SK-N-SH (cell line): ENCODE measurements at places on chromosomes 12 and 14. TPM values are rescaled to one million over a fixed set of nuclear protein-coding genes. Genes with fewer than 3 reads are reported as not detected.

The NCOR2 gene
- polyA plus RNA-seq = 9.1 and 19.0 TPM in 2 replicates

The TAMALIN gene
- polyA plus RNA-seq = 1.7 and 2.4 TPM in 2 replicates

The HOXC9 gene
- polyA plus RNA-seq = 1.2 and 1.9 TPM in 2 replicates

The E2F7 gene
- polyA plus RNA-seq = 8.8 and 9.2 TPM in 2 replicates

DNA sequence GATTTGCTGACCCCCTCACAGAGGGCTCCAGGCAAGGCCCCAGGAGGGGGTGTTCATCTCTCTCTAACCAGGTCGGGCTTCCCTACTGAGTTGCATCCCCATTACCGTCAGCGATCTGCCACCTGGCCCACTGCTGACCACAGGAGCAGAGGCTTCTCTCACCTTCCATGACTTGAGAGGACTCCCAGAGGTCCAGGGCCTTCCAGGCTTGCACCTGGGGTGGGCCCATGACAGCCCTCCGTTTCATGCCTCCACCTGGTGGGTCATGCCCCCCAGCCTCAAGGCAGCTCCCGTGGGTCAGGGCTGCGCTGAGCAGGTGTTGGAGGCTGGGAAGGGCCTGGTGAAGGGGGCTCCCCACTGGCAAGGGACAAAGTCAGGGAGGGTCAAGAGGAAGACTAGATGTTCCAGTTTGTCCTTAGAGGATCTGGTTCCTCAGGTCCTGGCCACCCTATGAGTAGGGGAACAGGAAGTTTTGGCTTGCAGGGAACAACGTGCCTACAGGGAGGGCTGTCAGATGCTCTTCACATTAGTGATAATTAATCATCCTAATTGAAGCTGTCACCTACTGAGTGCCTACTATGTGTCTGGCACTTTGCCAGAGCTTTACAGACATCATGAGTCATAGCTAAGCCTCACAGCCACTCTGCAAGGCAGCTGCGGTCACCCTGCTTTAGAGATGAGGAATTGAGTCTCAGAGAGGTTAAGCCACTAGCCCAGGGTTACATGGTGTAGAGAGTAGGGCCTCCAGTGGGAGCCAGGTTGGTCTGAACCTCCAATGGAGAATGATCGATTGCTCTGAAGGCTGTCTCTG lies 13.8 kb downstream of the NFKBIA start:
- no peak overlapping the region for H3K27ac ChIP-seq
- H3K27me3 ChIP-seq = no peaks in the 10 kb centered on the region
- no peaks in the 10 kb centered on the region for H3K36me3 ChIP-seq
- H3K4me1 ChIP-seq = peaks cover 9% of the 10 kb centered on the region; the same call in 1 of the 2 replicates

DNA sequence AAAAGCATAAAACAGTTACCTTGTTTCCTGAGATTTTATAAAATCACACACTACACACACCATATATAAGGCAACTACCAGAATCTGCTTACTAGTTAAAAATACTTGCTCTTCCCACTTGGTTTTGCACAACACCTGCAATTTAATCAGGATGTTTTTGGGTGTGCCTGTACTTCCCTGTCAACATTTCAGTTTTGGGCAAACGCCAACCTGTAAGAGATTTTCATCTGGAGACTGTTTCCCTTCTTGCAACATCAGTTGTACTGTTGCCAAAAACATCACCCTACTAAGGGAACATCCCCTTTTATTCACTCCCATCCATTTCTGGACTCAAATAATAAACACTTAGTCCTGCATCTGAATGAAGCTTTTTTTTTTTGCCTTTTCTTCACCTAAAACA lies 172.3 kb downstream of the DUSP6 start:
- H3K36me3 ChIP-seq = no peaks in the 10 kb centered on the region
- DNase-seq = peak; percentile 4
- H3K4me1 ChIP-seq = peaks cover 6% of the 10 kb centered on the region; the same call in 1 of the 2 replicates
- 0 out of 2 replicates have a peak overlapping the region, but pooled peaks have one; percentile 19 for H3K27ac ChIP-seq

DNA sequence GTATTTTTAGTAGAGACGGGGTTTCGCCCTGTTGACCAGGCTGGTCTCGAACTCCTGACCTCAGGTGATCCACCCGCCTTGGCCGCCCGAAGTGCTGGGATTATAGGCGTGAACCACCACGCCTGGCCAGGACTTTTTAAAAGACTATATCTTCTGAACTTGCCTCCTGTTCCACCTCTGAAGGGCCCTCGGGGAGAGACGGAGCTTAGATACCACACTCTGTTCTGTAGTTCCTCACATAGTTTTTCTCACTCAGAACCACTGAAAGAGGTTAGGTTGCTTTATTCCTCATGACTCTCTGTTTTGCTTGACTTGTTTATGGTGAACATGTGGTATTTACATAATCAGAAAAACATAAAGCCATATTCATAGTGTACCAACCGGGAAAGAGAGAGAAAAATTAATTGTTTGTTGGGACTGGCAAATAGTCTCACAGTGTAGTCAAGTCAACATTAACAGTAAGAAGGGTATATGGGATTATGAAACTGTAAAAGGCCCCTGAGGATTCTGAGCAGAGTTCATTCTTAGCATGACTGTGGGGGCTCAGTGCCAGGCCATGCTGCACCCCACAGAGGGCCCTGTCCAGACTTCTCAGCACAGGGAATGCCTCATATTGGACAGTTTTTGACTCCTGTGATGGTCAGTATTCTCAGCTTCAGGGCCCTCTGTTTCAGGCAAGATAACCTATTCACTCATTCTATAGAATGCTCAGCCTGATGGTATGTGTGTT lies 342.3 kb downstream of the ZFP36L1 start:
- H3K27ac ChIP-seq = no peak overlapping the region
- no peaks in the 10 kb centered on the region for H3K27me3 ChIP-seq
- H3K36me3 ChIP-seq = no peaks in the 10 kb centered on the region
- H3K4me3 ChIP-seq = no peak overlapping the region

DNA sequence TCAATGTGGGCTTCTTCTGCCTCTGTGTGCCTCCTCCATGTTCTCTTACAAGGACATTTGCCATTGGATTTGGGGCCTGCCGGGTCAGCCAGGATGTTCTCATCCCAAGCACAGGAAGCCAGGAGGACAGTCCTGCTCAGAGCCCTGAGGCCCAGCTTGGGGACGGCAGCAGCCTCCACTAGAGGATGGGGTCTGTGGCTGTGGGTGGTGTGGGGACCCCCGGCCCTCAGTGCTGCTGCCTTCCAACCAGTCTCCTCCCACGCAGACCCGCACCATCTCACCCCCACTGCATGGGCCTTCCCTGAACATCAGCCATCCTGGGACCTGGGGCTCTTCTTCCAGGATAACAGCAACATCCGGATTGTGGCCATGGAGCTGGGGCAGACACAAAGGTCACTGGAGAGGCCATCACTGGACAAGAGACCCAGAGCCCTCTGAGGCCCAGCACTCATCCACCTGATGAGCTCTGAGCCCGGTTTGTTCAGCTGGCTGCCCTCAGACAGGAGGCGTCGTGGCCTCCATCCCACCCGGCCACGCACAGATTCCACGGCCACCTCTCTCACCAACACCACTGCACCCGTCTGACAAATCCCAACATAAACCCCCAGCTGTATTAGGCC lies 56.5 kb upstream of the C14orf180 start:
- no peaks in the 10 kb centered on the region; the same call in 1 of the 2 replicates for H3K4me1 ChIP-seq
- H3K36me3 ChIP-seq = no peaks in the 10 kb centered on the region
- no peak overlapping the region for H3K4me3 ChIP-seq
- no peak for DNase-seq

DNA sequence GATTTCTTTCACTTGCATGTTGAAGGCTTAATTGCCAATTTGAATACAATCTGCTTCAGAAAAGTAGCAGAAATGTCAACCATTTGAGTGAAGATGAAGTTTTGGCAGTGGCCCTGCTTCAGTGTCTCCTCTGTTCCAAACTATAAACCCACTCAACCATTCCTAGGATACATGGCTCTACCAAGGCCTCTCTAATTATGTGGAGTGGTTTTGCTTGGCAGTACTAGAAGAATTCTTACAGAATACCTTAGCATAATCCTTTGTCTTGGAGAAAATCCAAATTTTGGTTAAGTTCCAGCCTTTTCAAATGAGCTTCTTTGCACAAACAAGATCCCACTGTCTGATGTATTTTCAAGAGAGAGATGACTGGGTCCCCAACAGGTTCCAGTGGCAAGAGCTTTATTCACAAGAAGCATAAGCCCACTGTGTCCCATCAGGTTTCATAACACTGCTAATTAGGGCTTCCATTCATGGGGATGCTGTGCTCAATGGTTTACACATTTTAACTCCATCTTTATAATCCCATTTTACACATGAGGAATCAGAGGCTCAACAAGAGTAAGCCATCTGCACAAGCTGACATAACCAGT lies 234.5 kb downstream of the IPO8 start:
- no peak for DNase-seq
- no peak overlapping the region for H3K4me3 ChIP-seq
- H3K36me3 ChIP-seq = no peaks in the 10 kb centered on the region
- no peaks in the 10 kb centered on the region for H3K4me1 ChIP-seq
- H3K27ac ChIP-seq = no peak overlapping the region

DNA sequence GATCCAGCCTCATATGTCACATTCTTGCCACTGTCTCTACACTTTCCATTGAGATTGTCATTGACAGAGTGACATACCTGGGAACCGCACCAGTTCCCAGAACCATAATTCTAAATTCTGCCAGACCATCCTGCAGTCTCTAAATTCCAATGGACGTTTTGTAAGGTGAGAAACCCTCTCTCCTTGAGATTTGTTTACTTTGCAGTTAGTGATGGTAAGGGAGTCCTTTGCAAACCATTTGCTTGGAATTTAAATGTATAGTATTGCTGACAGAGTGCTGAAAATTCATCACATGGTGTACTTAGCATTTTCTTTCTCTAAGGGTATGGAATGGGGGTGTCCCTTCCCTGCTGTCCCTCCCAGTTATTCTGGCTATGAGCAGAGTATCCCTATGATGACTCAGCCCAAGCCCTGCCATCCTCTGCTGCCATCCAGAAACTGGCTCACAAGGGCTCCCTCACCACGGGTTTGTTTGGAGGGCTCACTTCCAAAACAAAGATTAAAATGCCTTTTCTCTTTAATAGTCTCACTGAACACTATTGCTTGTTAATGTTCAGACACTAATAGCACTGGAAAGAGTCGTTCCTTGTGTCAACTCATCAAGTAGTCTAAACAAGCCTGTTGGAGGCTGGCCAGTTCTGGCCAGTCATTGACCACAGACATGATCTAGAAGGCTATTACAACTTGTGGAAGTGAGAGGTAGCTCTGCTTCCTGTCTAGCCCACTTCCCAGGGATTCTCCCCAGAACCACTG lies 129.0 kb upstream of the HMGA2 start:
- no peaks in the 10 kb centered on the region for H3K36me3 ChIP-seq
- no peaks in the 10 kb centered on the region; the same call in 1 of the 2 replicates for H3K4me1 ChIP-seq
- peak overlapping the region; percentile 97 for H3K27ac ChIP-seq

- peak overlapping the region; percentile 68 for H3K27ac ChIP-seq
- no peak overlapping the region for H3K4me3 ChIP-seq
- H3K36me3 ChIP-seq = no peaks in the 10 kb centered on the region
- H3K4me1 ChIP-seq = no peaks in the 10 kb centered on the region; the same call in 1 of the 2 replicates
These were observed 57.3 kb downstream of the GALNT16 start for GRCh38 chr14:69317102-69317755.

DNA sequence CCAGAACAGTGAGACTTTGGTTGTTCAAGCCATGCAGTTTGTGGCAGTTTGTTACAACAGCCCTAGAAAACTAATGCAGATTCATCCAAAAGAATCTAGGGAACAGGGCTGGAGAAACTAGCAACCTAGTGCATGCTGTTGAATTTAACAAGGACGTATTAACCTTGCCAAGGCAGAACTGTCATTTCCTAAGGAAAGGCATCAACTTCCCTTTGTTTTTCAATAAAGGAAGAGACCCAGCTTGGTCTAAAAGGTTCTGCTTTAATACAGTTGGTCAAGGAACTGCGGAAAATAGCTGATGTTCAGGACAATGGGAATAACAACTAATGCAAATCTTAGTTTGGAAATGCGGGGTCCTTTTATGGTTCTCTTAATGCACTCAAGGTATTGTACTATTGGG lies 11.5 kb downstream of the AK7 start:
- no peaks in the 10 kb centered on the region for H3K27me3 ChIP-seq
- no peaks in the 10 kb centered on the region for H3K36me3 ChIP-seq
- no peak overlapping the region for H3K4me3 ChIP-seq
- no peak for DNase-seq
- H3K4me1 ChIP-seq = no peaks in the 10 kb centered on the region
- H3K27ac ChIP-seq = no peak overlapping the region

DNA sequence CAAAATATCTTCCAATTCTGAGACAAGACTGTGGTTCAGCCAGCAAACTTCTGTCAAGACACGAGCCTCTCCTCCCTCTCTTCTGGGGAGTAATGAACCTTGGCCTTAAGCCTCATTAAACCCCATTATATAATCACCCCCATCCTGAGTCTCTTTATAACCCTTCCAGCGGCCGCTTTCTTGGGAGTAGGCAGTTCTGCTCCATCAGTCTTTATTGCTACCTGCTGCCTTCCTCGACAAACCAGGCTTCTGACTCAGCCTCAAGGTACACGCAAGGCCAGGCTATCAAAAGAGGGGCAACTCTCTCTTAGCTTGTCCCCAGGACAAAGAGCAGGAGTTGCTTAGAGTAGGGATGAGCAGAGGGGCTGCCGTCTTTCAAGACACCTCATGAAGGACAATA lies 300.8 kb upstream of the NOS1 start:
- H3K36me3 ChIP-seq = no peaks in the 10 kb centered on the region
- no peak overlapping the region for H3K27ac ChIP-seq

DNA sequence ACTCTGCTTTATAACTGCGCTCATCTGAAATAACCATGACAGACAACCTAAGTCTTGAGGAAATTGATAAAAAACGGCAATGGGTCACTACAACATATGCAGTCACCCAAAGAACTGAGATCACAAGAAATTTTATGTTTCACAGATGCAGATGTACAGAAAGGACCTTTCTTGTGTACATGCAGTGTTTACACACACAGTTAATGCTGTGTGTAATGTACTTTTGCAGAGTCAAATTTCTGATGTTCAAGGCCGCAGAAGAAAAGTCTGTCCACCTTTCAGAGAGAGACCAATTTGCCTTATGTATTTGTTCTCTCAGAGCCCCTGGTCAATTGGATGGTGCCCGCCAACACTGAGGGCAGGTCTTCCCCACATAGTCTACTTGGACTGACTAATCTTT lies 23.0 kb upstream of the TBK1 start:
- no peak overlapping the region for H3K27ac ChIP-seq
- DNase-seq = no peak
- H3K4me3 ChIP-seq = no peak overlapping the region
- peaks cover 95% of the 10 kb centered on the region for H3K36me3 ChIP-seq
- H3K27me3 ChIP-seq = no peaks in the 10 kb centered on the region
- H3K4me1 ChIP-seq = no peaks in the 10 kb centered on the region

- no peak overlapping the region for H3K4me3 ChIP-seq
- no peak overlapping the region for H3K27ac ChIP-seq
- no peaks in the 10 kb centered on the region for H3K4me1 ChIP-seq
- no peak for DNase-seq
- no peaks in the 10 kb centered on the region for H3K27me3 ChIP-seq
These were observed 148.2 kb downstream of the TMEM30B start for GRCh38 chr14:61132894-61133293.

GRCh38 chr12:67758521-67758920 lies 110.0 kb downstream of the DYRK2 start:
- H3K4me3 ChIP-seq = no peak overlapping the region
- peak; percentile 30 for DNase-seq
- peak overlapping the region; percentile 34; the same call in 1 of the 2 replicates for H3K27ac ChIP-seq
- no peaks in the 10 kb centered on the region for H3K4me1 ChIP-seq
- H3K36me3 ChIP-seq = no peaks in the 10 kb centered on the region

GRCh38 chr14:87840906-87841305 lies 152.1 kb downstream of the GALC start:
- no peak overlapping the region for H3K27ac ChIP-seq
- DNase-seq = no peak
- H3K4me1 ChIP-seq = no peaks in the 10 kb centered on the region
- H3K27me3 ChIP-seq = no peaks in the 10 kb centered on the region
- H3K4me3 ChIP-seq = no peak overlapping the region
